H4 (cell line): ENCODE measurements at places on chromosomes 3 and 15. TPM values are rescaled to one million over a fixed set of nuclear protein-coding genes. Genes with fewer than 3 reads are reported as not detected.

GRCh38 chr3:133283958-133284807 lies 115.7 kb upstream of the BFSP2 start:
- DNase-seq: no peak

DNA sequence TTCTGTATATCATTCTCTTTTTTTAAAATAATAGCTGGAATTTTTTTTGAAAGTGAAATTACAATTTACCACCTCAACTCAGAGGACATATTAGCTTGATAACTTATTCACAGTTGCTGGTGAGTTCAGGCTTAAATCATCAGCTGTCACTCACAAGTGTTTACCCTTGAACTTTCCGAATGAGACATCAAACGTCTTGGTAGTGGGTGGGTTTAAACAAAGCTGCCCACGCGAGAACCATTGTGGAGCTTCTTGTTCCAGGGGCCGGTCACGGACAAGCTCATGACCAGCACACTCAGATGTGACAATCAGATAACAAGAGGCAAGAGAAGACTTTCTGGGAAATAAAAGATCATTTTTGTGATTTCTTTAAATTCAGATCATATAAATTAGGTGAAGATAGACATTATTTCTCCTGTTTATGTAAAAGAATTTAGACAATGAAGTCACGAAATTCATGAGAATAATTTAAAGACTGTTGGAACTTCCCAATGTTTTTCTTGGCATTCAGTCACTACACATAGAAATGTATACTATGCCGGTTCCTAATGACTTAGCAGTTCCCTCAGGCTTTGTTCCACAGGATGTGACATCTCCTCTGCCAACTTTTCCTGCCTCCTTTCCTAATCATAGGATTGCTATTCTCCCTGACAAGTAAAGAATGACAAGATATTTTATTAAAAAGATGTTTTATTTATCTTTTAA lies 29.3 kb downstream of the BTD start:
- DNase-seq: peak; percentile 82

GRCh38 chr3:142945023-142945422 lies 18.5 kb downstream of the PAQR9 start:
- DNase-seq: no peak

DNA sequence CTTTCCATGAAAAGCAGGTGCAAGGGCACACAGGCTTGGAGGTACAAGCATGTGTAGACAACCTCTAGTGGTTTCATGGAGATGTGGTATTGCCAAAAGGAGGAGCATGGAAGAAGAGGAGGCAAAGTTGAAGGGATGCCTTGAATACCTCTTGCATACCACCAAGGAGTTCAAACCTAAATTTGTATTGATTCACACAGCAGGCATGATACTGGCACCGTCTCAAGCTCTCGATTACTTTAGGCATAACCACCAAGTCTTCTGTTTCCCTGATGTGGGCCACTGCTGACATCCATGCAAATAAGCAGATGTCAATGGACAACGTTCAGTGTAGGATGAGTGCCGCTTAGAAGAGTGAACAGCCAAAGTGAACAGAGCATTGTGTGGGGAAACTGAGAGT lies 87.1 kb downstream of the SCN11A start:
- no peak for DNase-seq

GOLGA6D gene
- total RNA-seq: not detected in 2 replicates

DNA sequence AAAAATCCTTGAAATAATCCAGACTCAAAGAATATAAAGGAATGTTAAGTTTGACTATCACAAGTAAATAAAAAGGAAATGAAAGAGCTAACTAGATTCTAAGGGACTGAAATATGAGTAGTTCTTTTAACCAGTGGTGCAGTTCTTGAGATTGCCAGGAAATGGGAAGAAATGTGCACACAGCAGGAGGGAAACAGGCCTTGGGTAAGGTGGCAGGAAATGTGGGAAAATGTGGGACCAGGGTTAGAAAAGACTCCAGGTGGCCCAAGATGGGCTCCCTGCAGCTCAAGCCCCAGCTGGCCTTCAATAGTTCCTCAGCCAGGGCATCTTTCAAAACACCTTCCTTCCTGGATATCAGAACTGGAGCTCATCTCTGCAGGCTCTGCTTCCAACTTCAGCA lies 181.3 kb downstream of the ISL2 start:
- peak; percentile 10 for DNase-seq

DNA sequence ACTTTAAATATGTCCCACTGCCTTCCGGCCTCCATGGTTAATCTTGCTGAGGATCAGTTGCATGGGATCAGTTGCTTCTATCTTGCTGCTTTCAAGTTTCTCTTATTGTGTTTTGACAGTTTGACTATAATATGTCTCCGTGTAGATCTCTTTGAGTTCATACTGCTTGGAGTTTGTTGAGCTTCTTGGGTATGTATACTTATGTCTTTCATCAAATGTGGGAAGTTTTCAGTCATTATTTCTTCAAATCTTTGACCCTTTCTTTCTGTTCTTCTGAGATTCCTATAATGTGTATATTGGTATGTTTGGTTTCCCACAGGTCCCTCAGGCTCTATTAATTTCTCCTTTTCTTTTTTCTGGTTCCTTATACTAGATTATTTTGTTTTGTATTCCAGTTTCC lies 30.8 kb downstream of the PCCB start:
- DNase-seq: no peak

- no peak for DNase-seq
These were observed 10.8 kb downstream of the PPP1R2 start for GRCh38 chr3:195532345-195532744.

DNA sequence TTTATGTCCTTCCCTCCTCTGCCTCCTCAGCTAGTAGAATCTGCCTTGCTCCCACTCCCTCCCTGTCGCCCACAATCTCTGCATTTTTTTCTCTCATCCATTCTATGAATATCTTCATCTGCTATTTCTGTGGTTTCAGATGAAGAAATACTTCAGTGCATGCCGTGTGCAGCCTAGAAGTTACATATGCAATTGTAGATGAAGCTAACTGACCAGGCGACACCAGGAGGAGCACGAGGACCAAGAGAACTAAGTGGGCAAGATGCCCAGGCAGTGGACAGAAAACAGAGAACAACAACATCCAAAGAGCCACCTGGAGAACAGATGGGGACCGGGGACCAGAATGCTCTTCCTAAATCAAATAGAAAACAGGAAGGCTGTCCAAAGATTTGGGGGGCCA lies 121.4 kb upstream of the ATP11B start:
- peak; percentile 53 for DNase-seq
